ENCODE measurements at places on chromosomes 6 and 20.

DNA sequence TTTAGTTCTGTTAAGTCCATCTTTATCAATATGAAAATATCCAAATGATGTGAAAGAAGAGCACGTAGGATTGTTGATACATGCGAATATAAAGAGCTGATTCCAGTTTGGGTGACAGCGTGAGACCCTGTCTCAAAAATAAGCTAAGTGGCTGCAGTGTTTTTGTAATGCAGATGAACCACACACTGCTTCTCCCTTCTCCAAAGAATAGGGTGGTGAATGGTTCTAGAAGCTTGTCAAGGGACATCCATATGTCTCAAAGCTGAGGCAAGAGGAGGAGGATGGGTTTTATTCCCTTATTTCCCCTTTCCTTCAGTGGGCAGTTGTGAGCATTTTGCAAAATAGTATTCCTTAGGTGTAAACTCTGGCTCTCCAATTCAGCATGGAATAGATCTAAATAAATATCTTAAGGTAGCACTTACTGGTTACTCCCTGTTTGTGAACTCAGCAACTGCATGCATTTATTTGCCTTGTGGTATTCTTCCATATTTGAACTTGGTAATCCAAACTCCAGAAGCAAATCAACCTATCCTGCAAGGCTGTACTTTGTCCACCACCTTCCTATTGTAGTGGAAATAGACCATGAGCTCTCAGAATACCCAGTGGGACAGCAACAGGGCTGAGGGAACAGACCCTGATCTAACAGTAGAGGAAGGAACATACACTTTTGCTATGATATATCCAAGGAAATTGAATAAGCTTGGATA lies 38.0 kb downstream of the XRN2 start:
- DNase-seq, result no peak

- DNase-seq, result no peak
These were observed 1.7 kb downstream of the NECAB3 start for GRCh38 chr20:33672426-33673113.

DNA sequence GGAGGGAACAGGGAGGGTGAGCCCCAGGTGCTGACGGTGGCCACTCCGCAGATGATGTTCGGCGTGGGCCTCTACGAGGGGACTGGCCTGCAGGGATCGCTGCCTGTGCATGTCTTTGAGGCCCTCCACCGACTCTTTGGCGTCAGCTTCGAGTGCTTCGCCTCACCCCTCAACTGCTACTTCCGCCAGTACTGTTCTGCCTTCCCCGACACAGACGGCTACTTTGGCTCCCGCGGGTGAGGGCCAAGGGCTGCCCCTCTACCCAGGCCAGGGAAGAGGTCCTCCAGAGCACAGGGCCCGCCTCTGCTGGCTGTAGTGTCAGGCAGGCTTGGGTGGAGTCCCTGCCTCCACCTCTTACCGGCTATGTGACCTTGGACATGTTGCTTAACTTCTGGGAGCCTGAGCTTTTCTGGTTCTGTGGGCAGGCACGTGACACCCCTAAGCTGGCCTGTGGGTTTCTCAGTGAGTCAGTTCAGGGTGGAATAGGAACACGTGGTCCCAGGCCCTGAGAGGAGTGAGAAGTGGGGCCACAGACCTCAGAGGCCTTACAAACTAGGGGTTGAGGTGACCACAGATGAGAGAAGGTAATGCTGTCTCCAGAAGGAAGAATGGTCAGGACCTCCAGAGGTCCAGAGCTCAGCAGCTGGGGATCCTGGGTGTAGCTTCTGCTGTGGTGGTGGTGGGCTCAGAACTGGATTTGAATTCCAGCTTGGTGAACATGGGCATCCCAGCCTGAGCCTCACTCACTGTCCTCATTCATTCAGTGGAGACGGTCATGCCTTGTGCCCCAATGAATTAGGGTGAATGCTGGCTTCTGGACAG lies 11.9 kb downstream of the PCIF1 start:
- DNase-seq, result no peak

- no peak for DNase-seq
These were observed 15.2 kb downstream of the MAP1LC3A start for GRCh38 chr20:34573541-34574300.

DNA sequence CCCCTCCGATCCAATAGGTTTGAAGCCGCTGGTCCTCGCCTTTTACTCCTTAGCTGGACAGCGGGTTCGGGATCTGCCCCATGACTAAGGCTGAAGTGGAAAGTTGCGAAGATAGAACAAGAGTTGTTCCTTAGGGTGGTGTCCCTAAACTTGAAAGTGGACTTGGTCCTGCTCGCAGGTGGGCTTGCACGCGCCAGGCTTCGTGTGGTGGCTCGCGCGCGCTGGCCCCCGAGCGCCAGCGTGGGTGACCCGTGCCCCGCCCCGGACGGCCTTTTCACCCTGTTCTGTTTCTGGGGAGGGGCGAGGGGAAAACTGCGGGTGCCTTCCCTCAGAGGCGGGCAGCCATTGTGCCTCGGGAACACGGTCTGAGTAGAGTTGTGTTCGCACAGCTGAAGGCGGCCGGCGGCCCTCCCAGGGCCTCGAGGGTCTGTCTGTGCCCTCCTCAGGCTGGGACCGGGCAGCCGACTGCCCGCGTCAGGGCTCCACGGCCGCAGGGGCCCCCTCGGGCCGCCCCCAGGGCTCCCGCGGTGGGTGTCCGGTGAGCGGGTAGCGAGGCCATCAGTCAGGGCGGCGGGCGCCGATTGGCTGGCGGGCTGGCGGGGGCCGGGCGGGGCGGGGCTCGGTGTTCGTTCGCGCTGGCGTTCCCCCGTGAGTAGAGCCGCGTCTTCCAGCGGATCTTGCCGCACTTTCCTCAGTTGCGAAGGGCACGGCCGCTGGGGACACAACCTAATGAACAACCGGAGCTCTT lies 33.0 kb downstream of the RREB1 start:
- peak; percentile 59 for DNase-seq

DNA sequence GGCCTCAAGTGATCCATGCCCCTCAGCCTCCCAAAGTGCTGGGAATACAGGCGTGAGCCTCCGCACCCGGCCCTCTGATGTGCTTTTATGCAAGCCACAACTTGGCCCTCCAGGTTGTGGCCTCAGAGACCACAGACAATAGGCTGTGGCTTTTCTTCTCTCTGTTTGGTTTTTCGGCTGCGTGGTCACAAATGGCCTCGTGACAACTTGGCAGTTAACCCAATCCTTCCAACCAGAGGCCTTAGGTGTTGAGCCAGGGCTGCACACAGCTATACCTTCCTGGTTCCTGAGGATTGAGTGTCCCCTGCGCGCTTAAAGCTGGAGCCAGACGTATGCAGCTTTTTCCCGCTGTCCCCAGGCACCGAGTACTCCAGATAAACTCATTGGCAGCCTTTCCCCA lies 6.3 kb upstream of the TGM3 start:
- DNase-seq, result no peak

GRCh38 chr6:147438758-147439528 lies 69.5 kb upstream of the SAMD5 start:
- no peak for DNase-seq

DNA sequence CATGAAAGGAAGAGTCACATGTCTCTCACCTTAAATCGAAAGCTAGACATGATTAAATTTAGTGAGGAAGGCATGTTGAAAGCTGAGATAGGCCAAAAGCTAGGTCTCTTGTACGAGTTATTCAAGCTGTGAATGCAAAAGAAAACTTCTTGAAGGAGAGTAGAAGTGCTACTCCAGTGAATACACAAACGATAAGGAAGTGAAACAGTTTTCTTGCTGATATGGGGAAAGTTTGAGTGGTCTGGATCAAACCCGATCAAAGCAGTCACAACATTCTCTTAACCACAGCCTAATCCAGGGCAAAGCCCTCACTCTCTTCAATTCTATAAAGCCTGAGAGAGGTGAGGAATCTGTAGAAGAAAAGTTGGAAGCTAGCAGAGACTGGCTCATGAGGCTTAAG lies 1.9 kb upstream of the TPD52L1 start:
- DNase-seq, result no peak

DNA sequence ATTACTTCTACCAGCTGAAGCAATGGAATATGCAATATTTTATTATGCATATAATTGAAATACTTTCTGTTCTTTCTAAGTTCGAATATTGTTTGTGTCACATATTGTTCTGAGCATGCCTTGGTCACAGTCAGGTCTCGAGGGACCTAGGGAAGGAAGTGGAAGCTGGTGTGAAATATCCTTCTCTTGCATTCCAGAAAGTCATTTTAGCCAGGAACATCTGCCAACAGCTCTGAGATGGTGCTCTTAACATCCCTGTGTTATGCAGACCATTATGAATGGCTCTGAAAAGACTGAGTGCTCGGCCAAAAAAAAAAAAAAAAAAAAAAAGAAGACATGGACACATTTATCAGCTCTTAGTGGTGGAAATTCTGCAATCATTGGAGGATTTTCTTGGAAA lies 132.7 kb upstream of the JAG1 start:
- no peak for DNase-seq

DNA sequence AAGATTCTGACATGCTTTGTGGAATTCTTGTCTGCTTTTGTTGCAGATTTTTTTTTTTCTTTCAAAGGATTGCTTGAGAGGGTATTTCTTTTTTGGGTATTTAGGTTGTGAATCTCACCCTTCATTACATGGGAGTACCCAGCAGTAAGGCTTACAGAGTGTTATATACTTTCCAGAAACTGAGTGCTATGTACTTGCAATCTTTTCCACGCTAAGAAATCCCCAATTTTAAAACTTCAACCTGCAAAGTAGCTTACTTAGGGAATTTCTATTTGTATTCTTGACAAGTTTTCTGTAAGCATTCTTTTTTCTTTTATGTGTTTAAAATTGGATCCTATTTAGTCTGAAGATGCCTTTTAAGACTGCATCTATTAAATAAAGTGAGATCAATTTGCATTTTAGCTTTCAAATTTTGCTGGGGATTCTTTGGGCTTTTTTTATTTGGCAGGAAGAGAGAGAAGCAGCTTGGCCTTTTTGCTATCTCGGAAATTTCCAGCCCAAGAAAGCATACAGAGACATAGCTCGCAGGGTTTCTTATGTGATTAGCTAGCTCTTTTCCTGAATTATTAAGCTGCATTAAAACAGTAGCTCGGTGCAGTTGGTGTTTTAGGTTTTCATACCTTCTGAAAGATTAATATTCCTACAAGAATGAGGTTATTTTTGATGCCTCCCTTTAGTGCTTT lies 42.6 kb downstream of the KCNS1 start:
- no peak for DNase-seq

- peak; percentile 30 for DNase-seq
These were observed 222.0 kb upstream of the PDE10A start for GRCh38 chr6:165884813-165885765.

DNA sequence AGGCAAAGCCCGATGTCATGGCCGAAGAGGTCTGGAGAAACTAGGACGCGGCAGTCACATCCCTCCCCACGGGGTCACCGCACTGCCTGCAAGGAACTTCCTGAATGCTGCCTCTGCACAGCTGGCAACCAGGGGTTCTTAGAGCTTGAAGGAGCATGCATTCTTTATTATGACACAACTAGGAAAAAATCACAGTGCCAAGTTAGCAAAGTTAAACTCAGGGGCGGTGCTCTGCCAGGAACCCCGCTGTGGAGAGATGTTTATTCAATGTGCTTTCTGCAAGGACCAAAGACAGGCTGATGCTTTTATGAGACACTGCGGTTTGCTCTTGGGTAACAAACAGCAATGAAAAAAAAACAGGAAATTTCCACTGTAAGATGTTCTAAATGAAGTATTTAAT lies 287.3 kb upstream of the FOXQ1 start:
- peak; percentile 51 for DNase-seq

GRCh38 chr6:37698264-37699137 lies 818 bp upstream of the MDGA1 start:
- peak; percentile 57 for DNase-seq

DNA sequence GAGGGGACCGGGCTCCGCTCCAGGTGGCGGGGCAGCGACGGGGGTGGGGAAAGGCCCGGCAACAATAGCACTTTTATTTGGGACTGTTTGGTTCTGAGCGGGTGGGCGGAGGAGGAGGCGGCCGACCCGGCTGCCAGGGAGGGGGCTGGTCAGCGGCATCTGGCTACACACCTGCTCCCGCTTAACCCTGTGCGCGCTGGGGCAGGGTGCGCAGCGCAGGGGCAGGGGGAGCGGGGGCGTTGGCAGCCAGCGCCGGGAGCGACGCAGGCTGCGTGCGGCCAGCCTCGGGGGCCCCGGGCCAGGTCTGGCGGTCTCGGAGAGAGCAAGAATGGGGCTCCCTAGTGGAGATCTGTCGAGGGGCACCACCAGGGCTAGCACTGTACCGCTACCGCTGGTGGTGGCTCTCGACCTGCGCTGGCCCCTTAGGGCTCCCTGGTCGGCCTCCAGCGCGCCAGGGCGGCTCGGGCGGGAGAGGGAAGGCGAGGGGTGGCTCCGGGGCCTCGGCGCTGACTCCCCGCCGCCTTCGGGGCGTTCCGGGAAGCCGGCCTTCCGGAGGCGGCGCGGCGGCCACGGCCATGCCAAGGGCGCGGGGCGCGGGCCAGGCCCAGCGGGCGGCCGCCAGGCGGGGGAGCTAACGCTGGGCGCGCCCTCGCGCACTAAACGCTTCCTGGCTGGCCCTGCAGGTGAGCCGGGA lies 92.4 kb downstream of the NCR2 start:
- no peak for DNase-seq

DNA sequence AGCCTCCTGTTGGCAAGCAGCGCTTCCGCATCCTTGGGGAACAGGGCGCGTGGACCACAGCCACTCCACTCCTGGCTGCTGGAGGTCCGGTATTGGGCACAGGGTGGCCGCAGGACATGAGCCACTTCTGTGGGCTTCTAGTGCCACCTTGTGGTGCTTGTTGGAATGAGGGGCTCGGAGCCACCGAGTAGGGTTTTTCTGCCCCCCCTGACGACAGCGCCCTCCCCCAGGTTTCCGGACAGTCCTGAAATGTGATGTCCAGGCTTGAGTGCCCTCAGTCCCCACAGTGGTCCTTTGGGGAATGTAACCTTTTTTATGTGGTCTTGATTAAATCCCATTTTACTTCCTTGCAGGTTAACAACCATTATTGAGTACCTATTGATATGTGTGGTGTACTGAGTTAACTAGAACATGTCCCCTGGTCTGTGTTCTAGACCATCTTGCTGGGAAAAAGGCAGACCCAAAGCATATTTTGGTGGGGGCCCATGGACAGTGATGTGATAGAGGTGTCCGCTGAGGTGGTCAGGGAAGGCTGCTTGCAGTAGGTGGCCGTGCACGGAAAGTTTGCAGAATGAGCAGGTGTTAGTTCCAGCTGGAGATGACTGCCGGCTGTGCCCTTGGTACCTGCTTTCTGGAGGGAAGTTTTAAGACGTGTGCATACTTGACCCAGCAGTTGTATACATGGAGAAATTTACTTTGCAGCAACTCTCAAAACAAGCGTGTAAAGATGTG lies 70.0 kb downstream of the PTPN1 start:
- DNase-seq, result peak; percentile 24

GRCh38 chr6:157891544-157892362 lies 68.7 kb downstream of the SNX9 start:
- no peak for DNase-seq

GRCh38 chr6:115667478-115668026 lies 393.1 kb downstream of the FRK start:
- no peak for DNase-seq

- DNase-seq, result no peak
These were observed 122.8 kb upstream of the PHACTR3 start for GRCh38 chr20:59481477-59482018.
